NCI-H460 (cell line): ENCODE measurements at places on chromosomes 5 and 9.

DNA sequence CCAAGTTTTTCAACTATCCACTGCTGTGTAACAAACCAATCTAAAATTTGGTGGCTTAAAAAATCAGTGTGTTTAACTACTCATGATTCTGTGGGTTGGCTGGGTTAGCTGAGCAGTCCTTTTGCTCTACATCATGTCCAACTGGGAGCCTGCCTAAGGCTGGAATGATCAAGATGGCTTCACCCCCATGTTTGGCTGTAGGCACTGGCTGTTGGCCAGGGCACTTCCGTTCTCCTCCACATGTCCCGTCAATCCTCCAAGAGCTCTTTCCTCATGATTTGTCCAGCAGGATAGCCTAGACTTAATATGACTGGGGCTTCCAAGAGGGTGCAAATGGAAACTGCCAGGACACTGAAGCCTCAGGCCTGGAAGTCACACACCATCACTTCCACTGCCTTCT is 17.0 kb upstream of the TSSK1B start:
- DNase-seq, result no peak

DNA sequence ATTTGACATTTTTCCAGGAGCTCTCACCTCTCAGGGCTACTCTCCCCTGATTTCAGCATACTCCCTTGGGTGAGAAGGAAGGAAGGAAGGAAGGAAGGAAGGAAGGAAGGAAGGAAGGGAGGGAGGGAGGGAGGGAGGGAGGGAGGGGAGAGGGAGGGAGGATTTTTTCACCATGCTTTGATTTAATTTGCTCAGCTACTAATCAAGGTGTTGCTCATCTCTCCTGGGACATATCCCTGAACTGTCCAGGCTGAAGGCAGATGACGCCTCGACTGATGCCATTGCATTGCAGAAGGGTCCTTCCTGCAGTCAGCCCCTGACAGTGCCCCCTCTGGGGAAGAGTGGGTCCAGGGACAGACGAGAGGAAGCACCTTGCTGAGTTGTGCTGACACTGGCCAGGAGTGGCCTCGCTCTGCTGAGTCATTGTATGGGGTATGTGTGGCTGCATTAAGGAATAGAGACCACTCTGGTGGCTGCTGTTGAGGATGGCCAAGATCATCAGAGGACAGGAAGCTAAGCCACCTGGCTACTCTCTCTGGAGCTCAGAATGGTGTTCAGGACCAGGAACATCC is 43.6 kb upstream of the CRB2 start:
- no peak for DNase-seq

GRCh38 chr5:142820447-142820846 is 50.3 kb downstream of the ARHGAP26 start:
- DNase-seq, result no peak

- no peak for DNase-seq
These were observed 292.4 kb upstream of the ADAMTS16 start for GRCh38 chr5:4847766-4848165.

- DNase-seq, result no peak
These were observed 313.2 kb downstream of the MLLT3 start for GRCh38 chr9:20309124-20309523.

GRCh38 chr9:81370096-81370495 is 319.3 kb downstream of the TLE1 start:
- DNase-seq, result no peak

- no peak for DNase-seq
These were observed 20.1 kb upstream of the TMEM245 start for GRCh38 chr9:109139851-109140250.

GRCh38 chr5:93022796-93023447 is 558.1 kb downstream of the NR2F1-AS1 start:
- no peak for DNase-seq

GRCh38 chr5:177336112-177336511 is 15.4 kb downstream of the LMAN2 start:
- DNase-seq, result peak; percentile 30

DNA sequence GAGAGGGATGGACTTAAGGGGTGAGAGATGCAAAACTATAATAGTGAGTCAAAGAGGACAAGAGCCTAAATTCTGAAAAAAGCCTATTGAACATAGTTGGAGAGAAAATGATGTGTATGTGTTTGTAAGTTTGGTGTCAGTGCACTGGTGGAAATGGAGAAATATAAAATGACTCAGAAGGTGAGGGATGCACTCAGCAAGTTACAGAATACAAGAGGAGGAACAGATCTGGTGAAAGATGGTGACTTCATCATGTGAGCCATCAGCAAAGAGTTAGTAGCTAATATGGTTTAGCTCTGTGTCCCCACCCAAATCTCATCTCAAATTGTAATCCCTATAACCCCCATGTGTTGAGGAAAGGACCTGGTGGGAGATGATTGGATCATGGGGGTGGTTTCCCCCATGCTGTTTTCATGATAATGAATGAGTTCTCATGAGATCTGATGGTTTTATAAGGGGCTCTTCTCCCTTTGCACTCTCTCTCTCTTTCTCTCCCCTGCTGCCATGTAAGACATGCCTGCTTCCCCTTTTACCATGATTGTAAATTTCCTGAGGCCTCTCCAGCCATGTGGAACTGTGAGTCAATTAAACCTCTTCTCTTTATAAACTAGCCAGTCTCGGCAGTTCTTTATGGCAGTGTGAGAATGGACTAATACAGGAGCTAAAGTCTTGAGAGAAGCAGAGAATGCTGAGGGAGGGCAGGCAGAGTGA is 30.4 kb upstream of the FYB1 start:
- DNase-seq, result no peak

GRCh38 chr5:145495196-145495595 is 339.9 kb downstream of the PRELID2 start:
- no peak for DNase-seq
